Fibroblast of skin of back (primary cell): ENCODE measurements at places on chromosomes 6 and 20.
A peak's percentile ranks its signal among the peaks of the same experiment; 100 is the strongest.

GRCh38 chr20:58700823-58701222, 8.2 kb downstream of the NPEPL1 start:
- no peak for DNase-seq

DNA sequence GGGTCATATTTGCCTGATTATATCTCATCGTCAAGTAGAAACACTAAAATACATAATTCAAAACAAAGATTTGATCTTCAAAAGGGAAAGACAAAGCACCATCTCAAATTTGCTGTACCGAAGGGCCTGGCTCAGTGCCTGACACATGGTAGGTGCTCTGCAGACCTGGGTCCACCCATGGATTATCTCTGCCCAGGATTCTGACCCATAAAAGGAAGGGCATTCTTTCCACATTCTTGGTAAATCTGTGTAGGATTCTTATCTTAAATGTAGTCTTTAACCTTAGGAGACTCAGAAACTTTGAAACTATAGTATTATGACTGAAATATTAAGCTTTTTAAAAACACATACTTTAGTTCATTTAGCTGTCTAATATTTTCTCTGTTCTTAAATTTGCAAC, 274.1 kb upstream of the FLRT3 start:
- DNase-seq, result no peak

DNA sequence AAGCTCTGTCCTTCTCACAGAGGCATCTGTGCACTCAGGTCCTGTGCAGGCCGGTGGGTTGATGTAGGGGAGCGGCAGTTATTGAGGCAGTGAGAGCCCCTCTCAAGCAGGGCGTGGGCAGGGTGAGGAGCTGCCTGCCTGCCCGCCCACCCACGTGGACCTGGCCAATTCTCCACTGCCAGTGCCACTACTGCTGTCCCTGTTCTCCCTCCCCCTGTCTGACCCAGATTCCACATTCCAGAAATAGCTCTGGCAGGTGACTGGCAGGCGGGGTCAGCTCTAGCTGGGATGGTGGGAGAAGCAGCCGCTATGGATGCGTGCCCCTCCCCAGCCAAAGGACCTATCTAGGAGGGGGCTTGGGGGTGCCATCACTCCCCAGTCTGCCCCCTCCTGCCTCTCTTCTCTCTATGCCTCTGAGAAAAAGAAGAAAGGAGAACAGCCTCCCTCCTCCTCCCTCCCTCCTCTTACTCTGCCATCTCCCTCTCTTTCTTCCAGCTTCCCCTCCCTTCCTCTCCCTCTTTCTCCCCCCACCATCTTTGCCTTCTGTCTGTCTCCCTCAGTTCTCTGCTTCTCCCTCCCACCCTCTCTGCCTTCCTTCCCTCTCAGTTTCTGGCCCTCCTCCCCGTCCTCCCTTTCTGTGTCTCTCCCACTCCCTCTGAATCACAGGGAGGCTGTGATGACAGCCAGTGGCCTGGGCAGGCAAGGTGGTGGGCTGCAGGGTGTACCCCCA, 86.5 kb upstream of the MYL9 start:
- DNase-seq, result peak; percentile 51

- DNase-seq, result no peak
These were observed 523 bp downstream of the MRPS10 start for GRCh38 chr6:42217157-42217518.

DNA sequence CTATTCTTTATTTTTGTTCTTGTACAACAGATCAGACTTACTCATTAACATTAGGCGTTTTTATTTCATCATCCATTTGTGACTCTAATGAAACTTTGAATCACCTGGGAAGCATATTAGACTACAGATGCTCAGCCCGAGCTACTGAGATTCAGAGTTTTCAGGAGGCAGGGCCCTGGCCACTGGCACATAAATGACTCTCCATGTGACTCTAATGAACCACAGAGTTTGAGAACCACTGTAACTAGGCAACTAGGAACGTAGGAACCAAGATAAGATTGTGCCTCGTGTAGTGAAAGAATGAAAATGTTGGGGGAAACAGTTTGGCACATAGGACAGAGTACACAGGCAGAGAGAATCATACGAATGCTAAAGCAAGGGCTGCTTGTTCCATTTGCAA, 405.9 kb upstream of the BTBD3 start:
- no peak for DNase-seq

- peak; percentile 84 for DNase-seq
These were observed 218.6 kb upstream of the PMEPA1 start for GRCh38 chr20:57928181-57928967.

- DNase-seq, result no peak
These were observed 174.0 kb upstream of the RSPO3 start for GRCh38 chr6:126944512-126944911.

- DNase-seq, result no peak
These were observed 17.1 kb upstream of the ERVFRD-1 start for GRCh38 chr6:11128608-11129007.

GRCh38 chr6:169164986-169165385, 88.7 kb downstream of the THBS2 start:
- DNase-seq, result no peak

DNA sequence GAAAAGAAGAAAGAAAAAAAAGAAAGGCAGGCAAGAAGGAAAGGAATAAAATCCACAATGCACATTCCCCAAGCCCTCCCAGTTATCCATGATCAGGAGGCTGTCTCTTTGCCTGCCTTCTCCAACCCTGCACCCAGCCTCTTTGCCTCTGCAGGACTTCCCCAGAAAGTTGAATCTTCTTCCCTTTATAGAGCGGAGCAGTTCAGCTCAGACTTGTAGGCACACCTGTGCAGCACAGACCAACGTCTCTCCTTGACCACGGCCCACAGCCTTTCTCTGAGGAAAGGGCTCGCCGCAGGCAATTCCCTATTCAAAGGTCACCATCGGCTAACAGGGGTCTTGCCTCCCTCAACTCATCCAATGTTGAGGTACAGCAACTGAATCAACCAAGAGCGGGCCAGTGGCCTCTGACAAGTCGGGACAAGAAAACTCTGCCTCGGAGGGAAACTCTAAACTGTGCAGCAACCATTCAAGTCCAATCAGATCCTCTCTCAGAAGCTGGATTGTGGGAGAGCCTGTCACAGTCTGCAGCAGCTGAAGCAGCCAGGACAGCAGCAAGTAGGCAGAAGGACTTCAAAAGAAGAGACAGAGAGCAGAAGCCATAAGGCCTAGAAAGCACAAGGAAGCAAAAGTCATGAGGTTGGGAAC, 529.2 kb upstream of the JARID2 start:
- DNase-seq, result no peak

- no peak for DNase-seq
These were observed 14.9 kb upstream of the CST7 start for GRCh38 chr20:24934101-24934661.

DNA sequence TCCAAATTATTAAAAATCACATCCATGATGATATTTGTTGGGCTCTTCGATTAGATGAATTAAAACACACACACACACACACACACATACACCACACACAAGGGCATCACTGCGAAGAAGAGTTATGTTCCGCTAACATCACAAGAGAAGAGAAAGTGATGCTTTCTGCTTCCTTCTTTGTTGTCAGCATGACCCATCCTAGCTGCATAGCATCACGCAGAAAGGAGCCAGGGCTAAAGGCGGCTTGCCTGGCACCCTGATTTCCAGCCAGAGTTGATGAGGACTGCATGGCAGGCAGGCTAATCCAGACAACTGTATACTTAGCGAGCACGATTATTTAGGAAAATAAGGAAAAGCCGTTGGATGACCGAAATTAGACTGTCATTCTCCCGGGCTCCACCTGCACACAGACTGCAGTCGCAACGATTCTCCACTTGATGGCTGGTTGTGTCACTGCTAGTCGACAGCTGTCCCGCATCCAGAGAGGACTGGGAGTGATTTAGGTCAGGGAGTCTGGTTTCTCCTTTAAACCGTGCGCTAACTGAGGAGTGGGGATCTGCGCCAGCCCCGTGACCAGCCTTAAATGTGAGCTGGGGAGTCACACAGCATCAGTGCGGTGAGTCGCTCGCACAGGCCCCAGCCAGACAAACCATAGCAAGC, 70.6 kb upstream of the SOX4 start:
- no peak for DNase-seq

DNA sequence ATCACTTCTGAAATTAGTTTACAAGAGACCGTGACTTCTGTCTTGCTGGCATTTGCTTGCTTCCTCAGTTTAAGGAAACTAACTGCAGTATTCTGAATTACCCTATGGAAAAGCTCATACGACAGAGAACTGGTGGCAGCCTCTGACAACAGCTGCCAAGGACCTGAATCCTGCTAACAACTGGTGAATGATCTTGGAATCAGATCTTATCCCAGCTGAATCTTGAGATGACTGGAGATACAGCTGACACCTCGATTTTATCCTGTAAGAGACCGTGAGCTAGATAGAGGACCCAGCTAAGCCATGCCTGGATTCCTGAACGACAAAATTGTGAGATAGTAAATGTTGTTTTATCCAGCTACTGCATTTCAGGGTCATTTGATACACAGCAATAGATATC, 202.3 kb downstream of the OGFRL1 start:
- no peak for DNase-seq

DNA sequence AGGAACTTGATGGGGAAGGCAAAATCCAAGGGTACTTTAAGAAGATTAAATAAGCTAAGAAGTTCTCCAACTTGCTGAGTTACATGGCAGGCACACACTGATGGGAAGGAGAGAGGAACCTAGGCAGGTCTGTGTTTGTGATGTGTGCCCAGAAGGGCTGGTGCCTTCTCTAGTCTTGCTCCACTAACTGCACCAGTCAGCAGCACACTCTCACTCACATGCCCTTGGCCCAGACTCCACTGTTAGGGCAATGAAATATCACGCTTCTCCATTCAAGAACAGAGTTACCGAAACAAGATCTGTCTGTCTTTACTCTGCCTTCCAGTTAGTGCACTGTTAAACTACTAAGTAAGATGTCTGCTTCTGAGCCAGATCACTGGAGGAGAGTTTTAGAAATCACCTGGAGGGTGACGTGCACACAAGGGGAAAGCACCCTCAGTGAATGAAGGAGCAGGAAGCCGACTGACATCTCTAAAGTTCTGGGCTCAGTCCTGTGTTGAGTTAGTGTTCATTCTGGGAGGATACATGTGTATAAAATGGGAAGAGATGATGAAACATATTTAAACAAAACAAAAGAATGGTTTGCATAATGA, 251.1 kb downstream of the FOXC1 start:
- no peak for DNase-seq

DNA sequence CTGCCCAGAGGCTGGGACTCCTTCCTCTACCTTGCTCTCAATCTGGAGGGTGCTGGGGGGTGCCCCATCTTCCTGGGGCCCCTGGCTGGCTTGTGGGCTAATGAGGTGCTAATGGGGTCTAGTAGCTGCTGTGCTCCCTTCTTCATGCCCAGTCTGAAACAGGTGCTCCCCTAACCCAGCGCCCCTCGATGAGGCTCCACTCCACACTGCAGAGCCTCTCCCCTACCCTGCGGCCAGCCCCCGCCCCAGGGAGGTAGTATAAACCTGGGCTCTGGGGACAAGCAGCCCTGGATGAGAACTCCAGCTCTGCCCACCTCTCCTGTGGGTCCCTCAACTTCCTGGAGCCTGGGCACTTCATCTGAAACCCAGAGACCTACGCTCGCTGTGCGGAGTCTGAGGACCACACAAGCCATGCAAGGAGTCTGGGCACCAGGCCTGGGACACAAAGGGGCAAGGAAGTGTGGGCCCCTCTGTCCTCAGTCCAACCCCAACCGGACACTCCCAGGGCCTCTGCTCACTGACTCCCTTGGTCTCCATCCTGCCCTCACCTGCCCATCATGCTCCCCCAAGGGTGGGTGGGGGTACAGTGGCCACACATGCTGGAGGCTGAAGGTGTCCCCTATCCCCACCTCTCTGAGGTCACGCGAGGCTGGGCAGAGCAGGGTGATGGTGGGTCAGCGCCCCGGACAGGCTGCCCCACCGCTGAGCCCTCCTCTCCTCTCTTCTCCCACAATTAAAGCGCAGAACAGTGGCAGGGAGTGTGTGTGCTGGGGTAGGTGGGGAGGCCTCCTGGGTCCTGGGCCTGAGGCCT, 6.1 kb downstream of the RPL10A start:
- no peak for DNase-seq

DNA sequence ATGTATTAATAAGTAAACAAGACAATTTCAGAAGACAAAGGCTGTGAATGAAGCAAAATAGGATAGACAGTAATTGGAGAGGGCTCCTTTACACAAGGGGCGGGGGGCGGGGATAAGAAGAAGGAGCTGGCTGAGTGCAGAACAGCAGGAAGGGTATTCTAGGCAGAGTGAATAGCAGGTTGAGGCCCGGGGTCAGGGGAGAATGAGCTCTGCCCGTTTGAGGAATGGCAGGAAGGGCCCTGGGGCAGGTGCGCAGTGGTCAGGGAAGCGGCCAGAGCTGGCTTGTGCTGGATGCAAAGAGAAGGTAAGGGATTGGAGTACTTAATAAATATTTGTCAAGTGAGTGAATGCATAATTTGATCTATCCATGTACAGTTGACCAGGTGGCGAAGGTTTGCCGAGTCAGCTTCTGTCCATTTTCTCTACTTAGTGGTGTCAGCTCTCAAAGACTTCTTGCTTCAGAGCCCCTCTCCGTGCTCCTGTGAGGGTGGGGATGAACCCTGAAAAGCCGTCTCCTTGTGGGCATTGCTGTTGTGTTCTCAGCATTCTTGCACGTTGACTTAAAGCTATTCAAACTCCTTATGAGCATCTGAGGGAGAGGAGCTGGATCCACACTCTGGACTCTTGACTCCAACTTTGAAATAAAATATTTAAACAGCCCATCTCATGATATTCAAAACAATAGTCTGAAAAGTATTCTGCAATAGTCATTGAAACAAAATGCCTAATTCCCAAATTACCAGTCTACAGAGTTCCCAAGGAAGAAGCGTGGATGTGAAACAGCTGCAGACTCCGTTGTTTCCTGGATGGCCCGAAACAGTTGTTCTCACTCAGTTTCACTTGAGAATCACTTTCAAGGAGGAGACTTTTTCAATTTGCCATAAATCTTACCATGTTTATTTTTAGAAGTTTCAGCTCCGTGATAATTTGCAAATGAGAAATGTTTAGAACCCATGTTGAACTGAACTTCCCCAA, 105.1 kb downstream of the EDN3 start:
- DNase-seq, result no peak

DNA sequence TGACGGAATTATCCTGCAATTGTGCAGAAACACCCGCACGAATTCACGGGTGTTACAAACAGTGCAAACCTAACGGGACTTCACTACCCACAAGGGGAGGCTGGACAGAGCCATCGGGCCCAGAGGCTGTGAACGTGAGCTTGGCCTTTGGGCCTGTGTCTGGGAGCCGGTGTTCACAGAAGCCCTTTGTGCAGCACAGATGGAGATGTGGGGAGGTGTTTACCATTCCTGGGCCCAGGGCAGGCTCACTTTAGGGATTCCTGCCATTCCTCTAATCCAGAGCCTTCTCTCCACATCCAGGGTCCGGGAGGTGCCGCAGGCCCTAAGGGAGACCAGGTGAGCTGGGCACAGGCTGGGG, 15.0 kb downstream of the COL9A3 start:
- DNase-seq, result no peak

DNA sequence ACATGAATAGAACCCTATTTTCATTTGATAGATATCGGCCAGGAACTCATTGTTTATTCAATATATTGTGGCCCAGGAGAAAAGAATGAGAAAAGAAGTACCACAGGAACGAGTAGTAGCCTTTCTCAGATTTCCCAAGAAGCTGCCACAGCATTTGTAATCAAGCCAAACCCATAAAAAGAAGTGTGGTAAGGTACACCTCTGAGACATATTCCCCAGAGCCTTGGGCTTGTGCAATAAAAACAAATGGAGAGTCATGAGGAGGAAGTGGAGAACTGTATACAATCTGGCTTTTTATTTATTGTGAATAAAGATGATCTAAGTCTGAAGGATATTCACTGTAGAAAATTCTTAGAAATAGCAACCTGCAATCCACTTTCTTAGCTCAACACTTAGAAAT, 36.7 kb downstream of the KIF6 start:
- DNase-seq, result peak; percentile 79
